ENCODE measurements at places on chromosomes 2 and 18. TPM values are rescaled to one million over a fixed set of nuclear protein-coding genes. Genes with fewer than 3 reads are reported as not detected.

- DNase-seq, result no peak
Measured at GRCh38 chr2:156541229-156541628, 105.0 kb downstream of the GPD2 start.

The ZNF516 gene
- 2.0 TPM for polyA plus RNA-seq

- no peak for DNase-seq
Measured at GRCh38 chr2:32721376-32721775, 93.5 kb downstream of the TTC27 start.

- no peak for DNase-seq
Measured at GRCh38 chr2:53854678-53855077, 5.1 kb downstream of the GPR75 start.

The CDH2 gene
- 12.6 TPM for polyA plus RNA-seq

DNA sequence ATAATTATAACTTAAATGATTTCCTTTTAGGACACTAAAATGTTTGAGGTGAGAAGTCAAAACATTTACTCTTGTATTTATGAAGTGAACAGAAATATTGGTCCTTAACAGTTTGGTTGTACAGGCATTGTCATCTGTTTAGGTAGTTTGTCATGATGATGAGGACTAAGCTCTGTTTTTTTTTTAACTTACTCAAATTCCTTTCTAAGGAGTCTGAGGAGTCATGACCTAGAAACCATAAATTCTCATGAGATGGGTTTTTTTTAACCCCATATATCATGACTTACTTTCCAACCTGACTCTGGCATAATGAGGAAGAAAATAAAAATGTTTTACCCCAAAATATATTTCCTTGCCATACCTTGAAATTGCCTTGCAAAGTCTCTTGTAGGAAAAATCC lies 1176.2 kb downstream of the SUCLG1 start:
- DNase-seq, result no peak

The GPR55 gene
- polyA plus RNA-seq, result not detected

The CHRND gene
- not detected for polyA plus RNA-seq

GRCh38 chr2:123153041-123153440 lies 872.0 kb upstream of the CNTNAP5 start:
- no peak for DNase-seq

The REG1B gene
- 4.9 TPM for polyA plus RNA-seq

- no peak for DNase-seq
Measured at GRCh38 chr2:42105330-42106256, 57.8 kb downstream of the PKDCC start.

GRCh38 chr2:25797620-25798488 lies 80.4 kb downstream of the ASXL2 start:
- no peak for DNase-seq

DNA sequence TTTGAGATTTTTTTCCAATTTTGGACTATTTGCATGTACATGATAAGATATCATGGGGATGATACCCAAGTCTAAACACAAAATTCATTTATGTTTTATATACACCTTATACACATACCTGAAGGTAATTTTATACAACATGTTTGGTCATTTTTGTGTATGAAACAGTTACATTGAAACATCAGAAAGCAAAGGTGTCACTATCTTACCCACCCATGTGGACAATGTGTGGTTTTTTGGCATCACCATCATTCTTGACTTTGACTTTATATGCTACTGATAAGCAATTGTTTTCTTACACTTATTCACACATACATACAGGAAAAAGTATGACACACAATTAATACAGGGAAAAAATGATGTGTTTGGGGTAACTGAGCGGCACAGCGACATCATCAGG lies 51.0 kb upstream of the ACVR1 start:
- DNase-seq, result no peak

GRCh38 chr2:141878016-141878415 lies 252.8 kb downstream of the LRP1B start:
- no peak for DNase-seq

The TOGARAM2 gene
- 0.50 TPM for polyA plus RNA-seq

- DNase-seq, result peak; percentile 80
Measured at GRCh38 chr2:206274434-206275311, at the start of gene ZDBF2. TSS of gene ZDBF2 (plus strand) at chr2:206274663. CDS start at chr2:206281850, 7,187 bp downstream.

DNA sequence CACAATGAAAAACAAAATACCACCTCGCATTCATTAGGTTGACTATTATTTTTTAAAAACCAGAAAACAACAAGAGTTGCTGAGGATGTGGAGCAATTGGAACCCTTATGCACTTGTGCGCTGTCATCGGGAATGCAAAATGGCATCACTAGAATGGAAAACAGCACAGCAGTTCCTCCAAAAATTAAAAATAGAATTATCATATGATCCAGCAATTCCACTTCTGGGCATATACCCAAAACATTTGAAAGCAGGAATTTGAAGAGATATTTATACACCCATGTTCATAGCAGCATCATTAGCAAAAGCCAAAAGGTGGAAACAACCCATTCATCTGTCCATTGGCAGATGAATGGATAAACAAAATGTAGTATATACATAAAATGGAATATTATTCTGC lies 11.9 kb upstream of the NMUR1 start:
- DNase-seq, result peak; percentile 9

DNA sequence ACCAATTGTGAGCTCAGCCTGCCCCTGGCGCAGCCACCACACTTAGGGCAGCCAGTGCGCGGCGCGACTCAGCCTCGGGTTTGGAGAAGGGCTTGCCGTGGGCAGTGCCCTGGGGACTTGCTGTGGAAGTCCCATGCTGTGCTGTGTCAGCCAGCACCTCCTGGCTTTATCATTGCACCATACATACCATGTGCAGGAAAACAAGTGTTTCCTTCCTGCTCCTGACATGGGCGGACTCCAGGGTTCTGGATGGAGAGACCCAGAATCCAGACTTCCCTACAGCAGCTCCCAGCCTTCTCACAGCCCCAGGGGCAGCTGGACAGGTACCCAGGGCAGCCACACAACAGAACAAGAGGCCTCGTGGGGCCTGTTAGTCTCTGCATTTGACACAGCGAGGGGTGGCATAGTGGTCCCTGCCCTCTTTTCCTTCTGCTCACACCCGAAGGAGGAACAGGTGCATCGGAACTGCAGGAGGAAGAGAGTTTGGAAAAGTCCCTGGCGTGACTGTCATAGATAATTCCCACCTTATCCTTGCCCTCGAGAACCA lies 54.2 kb downstream of the SDC1 start:
- no peak for DNase-seq

GRCh38 chr2:54620948-54621347 lies 102.5 kb upstream of the EML6 start:
- no peak for DNase-seq

- no peak for DNase-seq
Measured at GRCh38 chr2:140270224-140270623, 1490.0 kb upstream of the NXPH2 start.

- no peak for DNase-seq
Measured at GRCh38 chr2:31476511-31477180, 62.1 kb upstream of the XDH start.

The ALLC gene
- 5.3 TPM for polyA plus RNA-seq

The PSMD14 gene
- polyA plus RNA-seq, result 47.7 TPM

DNA sequence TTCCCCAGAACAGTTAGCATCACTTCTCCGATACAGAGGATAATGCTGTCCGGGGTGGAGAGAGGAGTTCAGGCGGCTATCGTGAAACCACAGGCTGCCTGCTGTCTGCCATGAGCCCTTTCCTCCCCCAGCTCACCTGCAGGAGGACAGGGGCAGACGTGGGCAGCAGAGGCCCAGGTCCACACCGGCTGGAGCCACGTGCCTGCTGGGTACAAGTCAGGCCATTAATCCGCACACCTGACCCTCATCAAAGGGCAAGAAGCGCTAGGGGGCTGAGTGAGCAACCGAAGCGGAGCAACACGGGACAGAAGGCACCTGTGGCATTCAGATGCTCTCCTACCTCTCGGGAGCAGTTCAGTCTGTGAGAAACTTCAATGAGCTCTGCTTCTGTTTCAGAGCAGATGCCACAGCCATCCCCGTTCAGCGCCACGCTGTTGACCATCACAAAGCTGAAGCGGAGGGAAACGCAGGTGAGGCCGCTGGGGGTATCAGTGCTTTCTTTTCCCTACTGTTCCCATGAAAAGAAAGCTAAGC lies 21.5 kb downstream of the MPPE1 start:
- no peak for DNase-seq

- DNase-seq, result no peak
Measured at GRCh38 chr18:58569490-58569911, 59.4 kb downstream of the ALPK2 start.

GRCh38 chr2:199459286-199460100 lies 1.8 kb upstream of the SATB2 start:
- peak; percentile 98 for DNase-seq

The CRYGC gene
- polyA plus RNA-seq, result not detected

The TRIM54 gene
- 1.4 TPM for polyA plus RNA-seq

The ACTG2 gene
- 119 TPM for polyA plus RNA-seq

GRCh38 chr2:240269380-240269779 lies 128.9 kb upstream of the OTOS start:
- no peak for DNase-seq

The UGT1A7 gene
- polyA plus RNA-seq, result 1.8 TPM

DNA sequence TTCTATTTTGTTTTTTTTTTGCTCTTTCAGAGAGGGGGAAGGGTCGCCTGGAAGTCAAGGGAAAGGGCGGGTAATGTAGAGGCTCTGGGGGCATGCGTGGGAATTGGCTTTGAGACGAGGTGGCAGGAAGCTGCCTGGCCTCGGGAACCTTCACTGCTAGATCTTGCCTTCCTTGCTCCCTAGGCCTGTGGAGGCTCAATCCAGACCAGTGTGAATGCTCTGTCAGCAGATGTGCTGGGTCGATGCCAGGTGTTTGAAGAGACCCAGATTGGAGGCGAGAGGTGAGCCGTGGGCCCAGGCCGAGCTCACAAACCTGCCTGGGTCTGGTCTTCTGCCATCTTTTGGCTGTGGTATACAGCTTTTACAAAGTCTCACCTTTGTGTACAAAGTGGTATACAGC lies 15.5 kb downstream of the CCT7 start:
- DNase-seq, result no peak

The VWC2L gene
- polyA plus RNA-seq, result not detected

The ESPNL gene
- polyA plus RNA-seq, result 0.20 TPM

The BCL2 gene
- 4.3 TPM for polyA plus RNA-seq

GRCh38 chr2:10712185-10712809 lies 9.1 kb upstream of the ATP6V1C2 start:
- no peak for DNase-seq

GRCh38 chr18:40046596-40046995 lies 1908.4 kb upstream of the PIK3C3 start:
- no peak for DNase-seq

DNA sequence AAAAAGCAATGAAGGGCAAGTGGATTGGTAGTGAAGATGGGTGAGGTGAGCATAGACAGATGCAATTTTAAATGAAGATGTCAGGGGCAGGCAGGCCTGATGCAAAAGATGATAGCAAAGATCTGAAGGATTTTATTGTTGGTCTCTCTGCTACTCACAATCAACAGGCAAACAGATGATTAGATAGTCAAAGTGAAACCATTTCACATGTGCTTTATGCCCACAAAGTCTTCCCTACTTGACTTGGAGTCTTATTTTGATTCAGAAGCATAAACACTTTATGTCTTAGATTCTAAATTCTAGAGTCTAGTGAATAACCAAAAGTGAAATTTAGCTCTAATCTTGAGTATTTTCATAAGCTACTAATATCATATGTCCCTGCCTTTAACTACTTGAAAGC lies 153.8 kb upstream of the HNRNPA3 start:
- no peak for DNase-seq

- no peak for DNase-seq
Measured at GRCh38 chr2:110842048-110842447, 109.7 kb downstream of the ACOXL start.

- no peak for DNase-seq
Measured at GRCh38 chr2:230429513-230429912, 13.5 kb downstream of the SP100 start.

GRCh38 chr2:85221067-85221691 lies 88.0 kb downstream of the TCF7L1 start:
- no peak for DNase-seq

DNA sequence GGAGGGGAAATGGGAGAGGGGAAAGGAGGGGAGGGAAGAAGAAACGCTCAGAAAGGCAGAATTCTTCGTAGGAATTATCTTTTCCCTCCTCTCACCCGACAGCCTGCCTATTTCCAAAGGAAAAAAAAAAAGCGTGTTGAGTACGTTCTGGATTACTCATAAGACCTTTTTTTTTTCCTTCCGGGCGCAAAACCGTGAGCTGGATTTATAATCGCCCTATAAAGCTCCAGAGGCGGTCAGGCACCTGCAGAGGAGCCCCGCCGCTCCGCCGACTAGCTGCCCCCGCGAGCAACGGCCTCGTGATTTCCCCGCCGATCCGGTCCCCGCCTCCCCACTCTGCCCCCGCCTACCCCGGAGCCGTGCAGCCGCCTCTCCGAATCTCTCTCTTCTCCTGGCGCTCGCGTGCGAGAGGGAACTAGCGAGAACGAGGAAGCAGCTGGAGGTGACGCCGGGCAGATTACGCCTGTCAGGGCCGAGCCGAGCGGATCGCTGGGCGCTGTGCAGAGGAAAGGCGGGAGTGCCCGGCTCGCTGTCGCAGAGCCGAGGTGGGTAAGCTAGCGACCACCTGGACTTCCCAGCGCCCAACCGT lies at the start of gene GAD1:
Gene GAD1, plus strand, starts transcription at position 384 of the 589 bp plus-strand sequence. CDS start 1,705 bp downstream, outside the sequence.
- peak; percentile 89 for DNase-seq

DNA sequence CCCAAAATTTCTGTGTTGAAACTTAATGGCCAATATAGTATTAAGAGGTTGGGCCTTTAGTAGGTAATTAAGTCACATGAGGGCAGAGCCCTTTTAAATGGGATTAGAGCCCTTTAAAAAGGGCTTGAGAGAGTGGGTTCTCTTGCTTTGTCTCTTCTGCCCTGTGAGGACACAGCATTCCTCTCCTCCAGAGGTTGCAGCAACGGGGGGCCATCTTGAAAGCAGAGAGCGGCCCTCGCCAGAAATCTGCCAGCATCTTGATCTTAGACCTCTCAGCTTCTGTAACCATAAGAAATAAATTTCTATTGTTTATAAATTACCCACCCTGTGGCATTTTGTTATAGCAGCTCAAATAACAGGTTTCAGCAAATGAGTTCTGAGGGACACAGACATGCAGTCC lies 305.0 kb upstream of the LRP1B start:
- DNase-seq, result no peak

DNA sequence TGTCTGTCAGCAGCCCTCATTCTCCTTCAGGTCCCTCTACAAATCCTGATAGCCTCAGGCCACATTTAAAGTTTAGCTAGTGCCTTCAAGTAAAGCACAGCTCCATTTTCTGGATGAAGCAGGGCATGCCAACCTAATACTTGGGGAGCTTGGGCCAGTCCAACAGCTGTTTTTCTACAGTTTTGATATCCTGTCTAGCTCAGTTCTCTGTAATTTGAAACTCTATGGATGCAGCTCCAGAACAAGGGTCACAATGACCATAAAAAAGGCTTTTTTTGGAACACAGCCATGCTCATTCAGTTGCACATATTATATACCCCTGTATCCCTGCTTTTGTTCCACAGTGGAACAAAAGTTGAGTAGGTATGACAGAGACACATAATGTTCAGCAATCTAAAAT lies 373.5 kb downstream of the SUCLG1 start:
- no peak for DNase-seq

- DNase-seq, result no peak
Measured at GRCh38 chr2:106267997-106268396, 73.9 kb upstream of the UXS1 start.

- DNase-seq, result no peak
Measured at GRCh38 chr2:46535360-46535759, 56.0 kb downstream of the TMEM247 start.

- no peak for DNase-seq
Measured at GRCh38 chr2:110980339-110981062, 140.2 kb upstream of the BCL2L11 start.

The LHCGR gene
- polyA plus RNA-seq, result not detected

All from aorta (tissue), 5 donors.